ENCODE measurements at places on chromosomes 3 and 15.
A peak's percentile ranks its signal among the peaks of the same experiment; 100 is the strongest.

- DNase-seq, result no peak
- H3K36me3 ChIP-seq, result no peaks in the 10 kb centered on the region
- no peaks in the 10 kb centered on the region for H3K4me1 ChIP-seq
- no peaks in the 10 kb centered on the region for H3K27me3 ChIP-seq
- H3K4me3 ChIP-seq, result no peak overlapping the region
Measured at GRCh38 chr3:126883241-126883640, 99.7 kb upstream of the PLXNA1 start.

- DNase-seq, result no peak
- H3K4me1 ChIP-seq, result no peaks in the 10 kb centered on the region
- no peak overlapping the region for H3K27ac ChIP-seq
- no peaks in the 10 kb centered on the region for H3K36me3 ChIP-seq
- no peak overlapping the region for H3K4me3 ChIP-seq
- H3K27me3 ChIP-seq, result no peaks in the 10 kb centered on the region
Measured at GRCh38 chr15:39884351-39884750, 35.7 kb downstream of the GPR176 start.

GRCh38 chr15:36802861-36803531 is 223.6 kb downstream of the CDIN1 start:
- no peaks in the 10 kb centered on the region for H3K4me1 ChIP-seq
- H3K27ac ChIP-seq, result no peak overlapping the region
- no peaks in the 10 kb centered on the region for H3K36me3 ChIP-seq
- no peak for DNase-seq

- H3K27me3 ChIP-seq, result no peaks in the 10 kb centered on the region
- H3K27ac ChIP-seq, result peak overlapping the region; percentile 54
- DNase-seq, result no peak
Measured at GRCh38 chr3:67686069-67686468, 31.7 kb upstream of the SUCLG2 start.

DNA sequence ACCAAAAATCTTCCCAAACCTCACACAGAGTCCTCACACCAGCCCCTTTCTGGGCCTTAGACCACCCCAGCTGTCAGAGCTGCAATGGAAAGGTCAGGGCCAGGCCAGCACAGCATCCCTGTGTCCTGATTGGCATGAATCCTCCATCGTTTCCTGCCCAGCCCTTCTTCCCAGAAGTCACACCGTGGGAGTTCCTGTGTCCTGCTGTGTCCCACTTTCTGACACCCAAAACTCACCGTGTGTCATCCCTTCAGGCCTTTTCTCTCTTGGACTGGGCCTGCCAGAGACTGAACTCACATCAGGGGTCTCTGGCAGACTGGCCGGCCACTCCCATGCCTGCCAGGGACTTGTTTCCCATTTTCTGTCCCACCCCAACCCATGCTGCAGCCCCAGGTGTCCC is 32.5 kb upstream of the CHRNB4 start:
- no peak overlapping the region for H3K27ac ChIP-seq
- H3K36me3 ChIP-seq, result no peaks in the 10 kb centered on the region
- no peaks in the 10 kb centered on the region for H3K27me3 ChIP-seq

DNA sequence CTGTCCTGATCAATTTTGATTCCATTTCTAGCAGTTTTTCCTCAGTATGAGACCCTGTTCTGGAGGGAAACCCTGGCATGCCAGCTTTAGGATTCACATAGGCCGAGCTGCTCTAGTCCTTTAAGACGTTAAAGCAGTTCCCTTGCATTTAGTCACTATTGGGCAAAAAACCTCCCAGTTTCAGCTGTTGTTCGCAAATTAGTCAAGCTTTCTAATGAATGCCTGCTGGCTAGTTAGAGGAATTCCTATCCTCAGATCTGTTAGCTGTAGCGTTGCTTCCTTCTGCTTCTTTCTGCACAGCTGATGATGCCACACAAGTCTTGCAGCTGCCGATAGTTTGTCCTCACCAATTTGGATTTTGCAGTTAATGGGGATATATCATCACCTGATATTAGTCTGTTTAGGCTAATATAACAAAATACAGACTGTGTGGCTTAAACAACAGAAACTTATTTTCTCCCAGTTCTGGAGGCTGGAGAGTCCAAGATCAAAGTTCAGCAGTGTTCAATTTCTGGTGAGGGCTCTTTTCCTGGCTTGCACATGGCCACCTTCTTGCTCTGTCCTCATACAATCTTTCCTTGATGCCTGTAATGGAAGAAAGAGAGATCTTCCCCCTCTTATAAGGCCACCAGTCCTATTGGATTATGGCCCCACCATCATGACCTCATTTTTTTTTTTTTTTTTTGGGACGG is 7.5 kb upstream of the UBL7 start:
- no peak overlapping the region for H3K4me3 ChIP-seq
- peaks cover 7% of the 10 kb centered on the region for H3K36me3 ChIP-seq
- no peak overlapping the region for H3K27ac ChIP-seq
- DNase-seq, result no peak
- H3K4me1 ChIP-seq, result no peaks in the 10 kb centered on the region

DNA sequence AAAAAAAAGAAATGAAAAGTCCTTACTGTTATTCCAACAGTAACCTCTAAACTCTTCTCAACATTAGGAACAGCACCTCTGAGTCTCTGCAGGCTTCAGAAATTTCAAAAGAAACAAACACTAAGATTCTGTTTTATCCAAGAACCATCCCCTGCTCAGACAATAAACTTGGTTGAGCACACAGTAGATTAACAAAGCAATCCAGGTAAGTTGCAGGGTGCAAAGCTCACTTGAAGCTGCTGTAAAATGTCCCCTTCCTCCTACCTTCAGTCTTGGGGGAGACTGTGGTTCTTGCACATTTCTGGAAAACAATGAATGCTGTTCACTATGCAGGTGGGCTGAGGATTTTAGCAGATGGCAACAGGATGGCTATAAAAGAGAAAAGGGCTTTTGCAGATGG is 484.1 kb downstream of the IGSF11 start:
- no peaks in the 10 kb centered on the region for H3K27me3 ChIP-seq
- H3K4me1 ChIP-seq, result no peaks in the 10 kb centered on the region
- no peak for DNase-seq
